CD4-positive, alpha-beta T cell treated with Interleukin-2 at 100 ng/mL for 4 hours (primary cell): ENCODE measurements at places on chromosomes 13 and 19.

GRCh38 chr19:5891938-5892771 lies 11.4 kb downstream of the NDUFA11 start:
- DNase-seq = no peak

DNA sequence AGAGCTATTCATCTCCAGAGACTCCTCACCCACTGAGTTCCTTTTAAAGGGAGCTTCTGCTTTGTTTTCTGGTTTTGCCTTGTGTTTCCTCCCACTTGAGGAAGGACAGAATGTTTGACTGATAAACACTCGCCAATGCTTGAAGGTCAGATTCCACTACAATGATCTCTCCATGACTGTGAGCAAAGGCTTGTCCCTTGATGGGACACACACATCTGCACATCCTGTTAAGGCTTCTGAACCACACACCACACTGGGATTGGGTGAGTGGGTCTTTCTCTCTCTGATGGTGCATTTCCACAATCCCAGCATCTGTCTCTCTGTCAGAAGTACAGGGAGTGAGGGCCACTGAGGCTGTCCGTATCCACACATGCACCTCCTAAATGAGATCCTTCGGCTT lies 245.3 kb downstream of the IRS2 start:
- DNase-seq = no peak

DNA sequence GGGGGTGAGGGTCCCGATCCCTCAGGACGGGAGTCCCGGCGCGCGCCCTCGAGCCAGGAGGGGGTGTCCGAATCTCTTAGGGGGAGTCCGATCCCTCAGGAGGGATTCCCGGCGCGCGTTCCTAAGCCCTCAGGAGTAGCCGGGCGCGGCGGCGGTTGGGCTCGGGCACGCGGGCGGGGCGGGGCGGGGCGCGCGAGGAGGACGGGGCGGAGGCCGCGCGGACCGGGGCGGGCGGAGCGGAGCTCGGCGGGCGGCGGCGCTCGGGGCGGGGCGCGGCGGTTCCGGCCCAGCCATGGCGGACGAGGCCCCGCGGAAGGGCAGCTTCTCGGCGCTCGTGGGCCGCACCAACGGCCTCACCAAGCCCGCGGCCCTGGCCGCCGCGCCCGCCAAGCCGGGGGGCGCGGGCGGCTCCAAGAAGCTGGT lies at the start of gene CUL4A:
CUL4A (plus strand) TSS at position 278 of the 423 bp plus-strand sequence; CDS start at position 293, 15 bp downstream.
- DNase-seq = peak; percentile 70

GRCh38 chr13:105972306-105972721 lies 563.1 kb downstream of the EFNB2 start:
- no peak for DNase-seq

DNA sequence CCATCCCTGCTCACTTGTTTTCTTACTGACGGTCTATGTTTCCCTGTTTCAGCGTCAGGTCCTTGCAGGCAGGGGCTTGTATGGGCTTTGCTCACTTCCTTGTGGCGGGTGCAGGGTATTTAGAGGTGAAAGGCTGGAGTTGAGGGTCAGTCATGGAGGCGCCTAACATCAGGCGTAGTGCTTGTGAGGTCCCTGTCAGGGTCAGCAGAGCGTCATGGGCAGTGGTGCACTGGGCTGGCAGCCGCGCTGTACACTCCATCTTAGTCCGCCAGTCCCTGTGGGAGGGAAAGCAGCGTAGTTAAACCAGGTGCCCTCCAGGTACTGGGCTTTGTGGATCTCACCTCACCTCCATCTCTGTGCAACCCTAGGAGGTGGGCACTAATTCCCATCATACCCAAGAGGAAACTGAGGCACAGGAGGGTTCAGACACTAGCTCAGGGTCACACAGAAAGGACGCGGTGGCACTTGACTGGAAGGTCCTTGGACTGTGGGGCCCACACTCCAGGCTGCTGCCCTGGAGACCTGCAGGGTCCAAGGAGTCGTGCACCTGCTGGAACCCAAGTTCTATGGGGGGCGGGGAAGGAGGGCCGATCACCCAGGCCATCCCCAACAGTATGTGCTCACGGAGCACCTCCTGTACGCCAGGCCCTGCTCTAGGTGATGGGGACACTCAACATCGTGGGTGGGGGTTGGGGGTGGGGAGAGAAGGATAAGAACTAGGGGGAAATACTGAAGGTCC lies 4.6 kb downstream of the GRAMD1A start:
- no peak for DNase-seq

DNA sequence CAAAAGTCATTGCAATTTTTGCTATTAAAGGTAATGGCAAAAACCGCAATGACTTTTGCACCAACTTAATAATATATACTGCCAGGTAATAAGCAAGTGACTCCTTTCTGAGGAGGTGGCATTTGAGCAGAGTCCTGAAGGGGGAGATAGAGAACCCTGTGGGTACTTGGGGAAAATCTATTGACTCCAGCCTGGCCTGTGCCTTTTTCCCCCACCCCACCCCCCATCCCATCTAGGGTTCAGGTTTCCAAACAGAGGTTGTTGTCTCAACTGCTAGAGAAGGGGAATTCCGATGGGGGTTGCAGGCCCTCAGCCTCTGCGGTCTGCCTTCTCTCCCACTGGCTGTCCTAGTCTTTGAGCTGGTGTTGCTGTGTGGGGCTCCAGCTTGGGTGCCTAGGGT lies 11.5 kb downstream of the S1PR2 start:
- peak; percentile 70 for DNase-seq
